ENCODE measurements at places on chromosomes 7 and 10.

DNA sequence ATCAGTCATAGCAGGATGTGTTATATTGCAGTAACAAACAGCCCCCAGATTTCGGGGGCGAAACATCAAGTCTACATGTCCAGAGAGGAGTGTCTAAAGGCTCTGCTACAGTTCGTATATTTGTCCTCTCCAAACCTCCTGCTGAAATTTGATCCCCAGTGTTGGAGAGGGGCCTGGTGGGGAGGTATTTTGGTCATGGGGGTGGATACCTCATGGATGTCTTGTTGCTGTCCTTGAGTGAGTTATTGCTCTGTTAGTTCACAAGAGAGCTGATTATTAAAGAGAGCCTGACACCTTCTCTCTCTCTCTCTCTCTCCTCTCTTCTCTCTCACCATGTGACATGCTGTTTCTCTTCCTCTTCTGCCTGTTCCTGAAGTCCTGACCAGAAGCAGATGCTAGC is 343.7 kb downstream of the TCERG1L start:
- DNase-seq: no peak

DNA sequence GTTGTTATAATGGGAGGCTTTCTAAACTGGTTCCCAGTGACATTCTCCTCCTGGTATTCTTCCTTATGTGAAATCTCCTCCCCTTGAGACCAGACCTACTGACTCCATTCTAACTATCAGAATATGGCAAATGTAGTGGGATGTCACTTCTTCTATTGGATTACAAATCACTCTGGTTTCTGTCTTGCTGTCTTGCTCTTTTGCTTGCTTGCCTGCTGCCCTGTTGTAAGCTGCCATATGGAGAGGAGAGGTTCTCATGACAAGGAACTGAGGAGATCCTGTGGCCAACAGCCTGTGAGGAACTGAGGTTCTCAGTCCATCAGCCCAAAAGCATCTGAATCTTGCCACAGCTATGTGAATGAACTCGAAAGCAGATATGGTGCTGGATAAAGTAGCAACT is 4.7 kb upstream of the NRCAM start:
- no peak for DNase-seq

DNA sequence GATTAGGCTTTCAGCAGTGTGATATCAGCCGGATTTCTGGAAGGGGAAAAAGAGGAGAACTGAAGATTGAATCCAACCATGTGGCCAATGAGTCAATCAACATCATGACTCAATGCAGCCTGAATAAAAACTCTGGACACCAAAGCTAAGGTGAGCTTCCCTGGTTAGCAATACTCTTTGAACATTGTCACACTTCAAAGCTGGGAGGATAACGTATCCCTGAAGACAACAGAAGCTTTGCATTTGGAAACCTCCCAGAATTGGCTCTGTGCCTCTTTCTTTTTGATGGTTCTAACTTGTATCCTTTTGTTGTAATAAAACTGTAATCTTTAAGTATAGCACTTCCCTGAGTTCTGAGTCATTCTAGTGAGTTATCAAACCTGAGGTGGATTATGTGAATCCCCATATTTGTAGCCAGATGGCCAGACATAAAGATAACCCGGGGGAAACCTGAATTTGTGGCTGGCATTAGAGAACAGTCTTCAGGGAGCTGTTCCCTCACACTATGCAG is 284.4 kb downstream of the IPMK start:
- DNase-seq: no peak

GRCh38 chr7:140326116-140326928 is 72.0 kb downstream of the SLC37A3 start:
- DNase-seq: peak; percentile 83

DNA sequence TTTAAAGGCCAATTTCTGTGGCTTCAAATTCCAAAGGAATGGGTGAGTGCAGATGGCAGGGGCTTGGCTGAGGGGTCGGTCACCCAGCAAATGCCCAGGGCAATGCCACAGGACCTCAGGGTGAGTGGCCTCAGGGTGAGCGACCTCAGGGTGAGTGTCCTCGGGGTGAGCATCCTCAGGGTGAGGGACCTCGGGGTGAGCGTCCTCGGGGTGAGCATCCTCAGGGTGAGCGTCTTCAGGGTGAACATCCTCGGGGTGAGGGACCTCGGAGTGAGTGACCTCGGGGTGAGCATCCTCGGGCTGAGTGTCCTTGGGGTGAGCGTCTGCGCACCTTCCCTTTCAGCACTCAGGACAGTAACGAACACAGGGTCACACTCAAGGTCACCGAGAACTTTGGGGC is 59.2 kb downstream of the ADARB2 start:
- no peak for DNase-seq

- no peak for DNase-seq
These were observed 75.0 kb downstream of the GPR26 start for GRCh38 chr10:123741146-123741545.

DNA sequence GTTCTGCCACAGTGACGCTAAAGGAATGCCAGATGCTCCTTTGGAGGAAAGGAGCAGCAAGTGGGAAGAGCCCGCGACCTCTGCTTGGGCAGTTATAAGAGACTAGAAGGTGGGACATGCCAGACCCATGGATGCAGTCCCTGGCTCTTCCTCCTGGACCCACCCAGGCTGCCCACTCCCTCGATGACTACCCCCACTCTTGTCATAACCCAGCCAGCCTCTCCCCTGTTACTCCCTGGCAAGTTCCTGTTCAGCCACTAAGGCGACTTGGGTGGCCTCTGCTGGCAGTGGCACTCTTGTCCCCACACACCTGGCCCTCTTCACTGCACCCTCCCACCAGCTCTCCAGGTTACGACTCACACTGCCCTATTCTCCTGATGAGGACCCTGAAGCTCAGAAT is 33.5 kb downstream of the COL13A1 start:
- no peak for DNase-seq

Data from small intestine (tissue), 16 donors.